ENCODE measurements at places on chromosomes 13 and 19.
A peak's percentile ranks its signal among the peaks of the same experiment; 100 is the strongest.

DNA sequence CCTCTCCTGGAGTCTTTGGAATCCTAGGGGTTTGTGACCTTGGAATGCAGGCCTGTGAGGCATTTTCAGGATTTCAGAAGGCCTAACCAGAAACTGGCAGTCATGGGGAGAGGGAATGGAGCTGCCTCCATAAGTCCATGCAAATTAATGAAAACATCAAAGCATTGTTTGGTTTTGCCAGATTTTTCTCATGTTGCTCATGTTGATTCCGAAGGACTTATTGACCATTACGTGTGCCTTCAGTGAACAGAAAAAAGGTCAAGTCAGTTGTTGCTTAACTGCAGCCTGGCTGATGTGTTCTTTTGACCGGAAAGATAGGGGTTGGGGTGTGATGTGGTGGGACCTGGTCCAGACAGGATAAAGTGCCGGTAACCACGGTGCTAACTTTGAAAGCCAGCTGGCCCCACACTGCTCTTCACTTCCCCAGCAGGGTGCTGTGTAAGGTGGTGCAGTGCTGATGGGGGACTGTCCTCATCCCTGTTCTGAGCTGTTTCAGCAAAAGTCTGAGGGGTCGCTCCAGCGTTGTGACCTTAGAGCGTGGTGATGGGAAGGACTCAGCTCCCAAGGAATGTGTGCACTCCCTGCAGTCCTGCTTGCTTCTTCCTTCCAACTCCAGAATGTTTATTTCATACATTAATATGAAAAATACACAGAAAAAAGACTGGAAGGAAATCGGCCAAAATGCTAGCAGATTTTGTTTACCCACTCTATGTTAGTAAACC lies 3.5 kb downstream of the RNF113B start:
- peak; percentile 69 for DNase-seq

DNA sequence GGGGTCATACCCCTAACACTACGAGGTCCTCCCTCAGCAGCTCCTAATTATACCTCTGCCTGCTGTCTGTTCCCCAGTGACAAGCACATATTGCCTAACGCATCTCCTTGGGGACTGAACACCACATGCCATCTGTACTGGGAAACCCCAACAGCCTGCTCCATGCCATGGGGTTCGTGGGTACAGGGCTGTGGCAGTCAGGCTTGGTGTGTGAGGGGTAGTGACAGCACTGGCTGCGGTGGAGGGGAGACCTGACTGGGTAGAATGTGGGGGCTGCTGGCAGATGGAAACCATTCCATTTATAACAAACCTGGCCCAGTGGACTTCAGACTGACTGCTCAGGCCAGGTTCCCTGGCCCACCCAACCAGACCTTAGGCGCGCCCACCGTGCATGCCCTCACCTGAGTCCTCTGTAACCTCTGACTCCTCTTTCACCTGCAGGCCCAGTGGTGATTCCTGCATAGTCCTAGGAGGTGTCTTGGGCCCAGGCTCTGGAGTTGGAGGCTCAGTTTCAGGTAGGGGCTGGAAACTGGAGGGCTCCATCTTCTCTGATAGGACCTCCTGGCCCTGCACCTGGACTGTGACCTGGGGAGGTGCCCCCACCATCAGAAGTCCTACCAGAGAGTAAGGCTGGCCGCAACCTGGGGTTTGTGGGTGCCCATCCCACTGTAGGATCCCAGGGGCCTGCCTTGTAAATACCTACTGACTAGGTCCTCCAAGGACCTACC lies 3.0 kb downstream of the MZF1 start:
- DNase-seq = no peak

DNA sequence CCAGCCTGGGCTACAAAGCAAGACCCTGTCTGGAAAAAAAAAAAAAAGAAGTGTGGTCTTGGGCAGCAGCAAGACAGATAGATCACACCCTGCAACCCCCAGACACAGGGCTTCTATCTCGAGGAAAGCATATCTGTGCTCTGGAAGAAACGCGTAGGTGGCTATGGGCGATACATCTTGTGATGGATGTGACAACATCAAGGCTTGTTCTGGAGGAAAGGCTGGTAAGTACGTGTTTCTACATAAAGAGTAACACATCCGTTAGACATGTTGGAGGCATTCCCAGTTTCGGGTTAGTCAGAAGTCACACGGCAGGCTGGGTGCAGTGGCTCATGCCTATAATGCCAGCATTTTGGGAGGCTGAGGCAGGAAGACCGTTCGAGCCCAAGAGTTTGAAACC lies 6.6 kb upstream of the DHDH start:
- peak; percentile 95 for DNase-seq

DNA sequence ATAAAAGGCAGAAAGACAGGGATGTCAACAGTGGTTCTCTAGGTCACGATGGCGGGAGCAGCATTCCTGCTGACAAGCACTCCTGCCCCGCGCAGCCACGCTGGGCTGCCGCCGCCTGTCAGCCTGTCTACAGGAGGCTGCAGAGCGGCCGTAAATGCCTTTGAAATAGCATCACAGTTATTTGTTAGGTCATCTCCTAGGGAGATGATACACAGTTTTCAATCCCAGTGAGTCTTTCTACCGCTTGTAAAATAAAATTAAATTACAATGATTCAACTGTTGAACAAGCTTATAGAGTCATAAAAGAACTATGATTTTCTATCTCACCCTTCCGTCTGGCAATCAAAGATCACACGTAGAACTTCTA lies 7.3 kb upstream of the SLC7A9 start:
- DNase-seq = no peak

DNA sequence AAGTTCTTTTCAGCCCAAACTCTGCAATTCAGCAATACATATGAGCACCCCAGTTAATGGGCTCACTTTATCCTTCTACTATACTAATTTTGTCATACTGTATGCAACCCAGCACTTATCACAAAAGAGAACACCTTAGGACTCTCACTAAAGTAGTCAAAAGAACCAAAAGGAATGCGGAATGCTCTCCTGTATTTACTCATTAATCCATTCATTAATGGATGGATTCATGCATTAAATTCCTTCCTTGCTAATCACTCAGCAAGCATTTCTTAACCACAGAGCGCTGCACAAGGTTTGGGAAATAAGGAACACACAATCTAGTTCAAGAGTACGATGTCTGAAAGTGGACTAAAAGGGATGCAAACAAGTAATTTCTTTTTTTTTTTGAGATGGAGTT lies 12.8 kb upstream of the DOCK9 start:
- DNase-seq = no peak

GRCh38 chr13:27601803-27602202 lies 18.5 kb downstream of the LNX2 start:
- no peak for DNase-seq

DNA sequence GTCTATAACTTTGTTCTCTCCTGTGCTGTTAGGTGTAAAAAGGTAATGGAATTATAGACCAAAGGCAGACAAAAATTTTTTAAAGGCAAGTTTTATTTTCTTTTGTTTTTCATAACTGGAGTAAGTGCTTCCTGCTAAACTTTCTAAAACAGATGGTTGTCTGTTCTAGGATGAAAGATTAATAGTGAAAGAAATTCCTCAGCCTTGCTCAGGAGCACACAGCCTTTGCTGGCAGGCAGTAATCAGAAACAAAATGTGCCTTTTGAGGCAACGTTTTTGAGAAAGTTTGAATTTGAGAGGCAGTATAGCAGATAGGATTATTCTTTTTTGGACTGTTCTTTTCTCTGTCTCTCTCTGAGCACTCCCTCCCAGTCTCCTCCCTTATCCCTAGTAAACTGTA lies 2749.5 kb downstream of the PCDH9 start:
- DNase-seq = no peak

- no peak for DNase-seq
These were observed 3.8 kb downstream of the BCL3 start for GRCh38 chr19:44752123-44752815.

- peak; percentile 39 for DNase-seq
These were observed 15.2 kb downstream of the PLEKHF1 start for GRCh38 chr19:29680447-29680846.

DNA sequence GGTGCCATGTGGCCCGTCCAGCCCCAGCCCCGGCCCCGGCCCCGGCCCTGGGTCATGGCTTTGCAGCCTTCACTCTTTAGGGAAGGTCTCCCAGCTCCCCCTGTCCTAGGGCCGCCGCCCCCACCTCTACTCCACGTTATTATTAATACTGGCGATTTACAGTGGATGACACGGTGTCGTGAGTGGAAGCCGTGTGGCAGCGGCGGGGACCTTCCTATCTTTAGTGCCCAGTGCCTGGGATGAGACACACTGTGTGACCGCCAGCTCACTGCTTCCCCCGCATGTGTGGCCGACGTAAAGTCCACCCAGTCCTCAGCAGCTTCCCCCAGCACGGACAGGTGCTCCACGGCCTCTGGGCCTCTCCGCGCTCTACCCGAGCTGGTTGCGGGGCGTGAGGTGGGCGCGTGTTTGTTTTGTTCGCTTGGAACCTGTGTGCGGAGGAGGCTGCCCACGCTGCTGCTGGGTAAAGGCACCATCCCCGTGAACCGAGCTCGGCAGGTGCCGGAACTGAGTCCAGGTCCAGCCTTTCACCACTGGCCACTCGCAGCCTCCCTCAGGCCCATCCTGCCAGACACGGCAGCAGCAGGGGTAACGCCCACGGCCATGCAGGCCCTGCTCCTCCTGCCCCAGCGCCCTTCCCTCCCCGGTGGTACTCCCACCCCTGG lies 70.9 kb upstream of the MCF2L start:
- no peak for DNase-seq

GRCh38 chr13:114148521-114148855 lies 16.1 kb upstream of the RASA3 start:
- no peak for DNase-seq

DNA sequence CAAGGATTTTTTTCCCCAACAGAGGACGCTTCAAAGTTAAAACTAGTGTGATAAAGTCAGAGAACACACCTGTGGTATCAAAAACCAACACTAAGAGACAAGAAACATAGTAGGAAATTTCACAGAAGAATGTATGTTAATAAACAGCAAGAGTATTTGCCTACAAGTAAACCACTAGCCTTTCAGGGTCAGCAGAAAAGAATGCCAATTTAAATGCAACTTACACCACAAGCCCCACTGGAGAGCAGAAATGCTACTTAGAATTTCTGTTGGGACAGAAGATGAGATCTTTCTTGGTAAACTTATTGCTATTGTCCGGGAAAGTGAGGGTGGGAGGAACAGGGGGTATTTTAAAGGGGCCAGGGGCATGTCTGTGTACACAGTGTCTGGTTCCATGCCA lies 68.6 kb downstream of the STK24 start:
- DNase-seq = no peak
